Left hindlimb (tissue), 1 donor: ENCODE measurements at places on chromosomes 3 and 15.

- DNase-seq, result no peak
These were observed 26.2 kb downstream of the MAGEF1 start for GRCh38 chr3:184685646-184686045.

GRCh38 chr3:109921509-109921908, 584.2 kb upstream of the DPPA4 start:
- DNase-seq, result no peak

DNA sequence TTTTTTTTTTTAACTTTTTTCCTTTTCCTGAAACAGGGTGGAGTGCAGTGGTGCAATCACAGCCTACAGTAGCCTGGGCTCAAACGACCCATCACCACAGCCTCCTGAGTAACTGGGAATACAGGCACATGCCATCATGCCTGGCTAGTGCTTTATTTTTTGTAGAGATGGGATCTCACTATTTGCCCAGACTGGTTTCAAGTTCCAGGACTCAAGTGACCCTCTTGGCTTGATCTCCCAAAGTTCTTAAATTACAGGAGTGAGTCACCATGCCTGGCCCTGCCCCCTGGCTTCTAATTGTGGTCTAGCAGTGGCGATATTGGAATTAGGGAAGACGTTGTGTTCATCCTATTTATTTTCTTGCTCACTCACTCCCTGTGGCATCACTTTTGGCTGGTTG, 1138.4 kb downstream of the SI start:
- no peak for DNase-seq

DNA sequence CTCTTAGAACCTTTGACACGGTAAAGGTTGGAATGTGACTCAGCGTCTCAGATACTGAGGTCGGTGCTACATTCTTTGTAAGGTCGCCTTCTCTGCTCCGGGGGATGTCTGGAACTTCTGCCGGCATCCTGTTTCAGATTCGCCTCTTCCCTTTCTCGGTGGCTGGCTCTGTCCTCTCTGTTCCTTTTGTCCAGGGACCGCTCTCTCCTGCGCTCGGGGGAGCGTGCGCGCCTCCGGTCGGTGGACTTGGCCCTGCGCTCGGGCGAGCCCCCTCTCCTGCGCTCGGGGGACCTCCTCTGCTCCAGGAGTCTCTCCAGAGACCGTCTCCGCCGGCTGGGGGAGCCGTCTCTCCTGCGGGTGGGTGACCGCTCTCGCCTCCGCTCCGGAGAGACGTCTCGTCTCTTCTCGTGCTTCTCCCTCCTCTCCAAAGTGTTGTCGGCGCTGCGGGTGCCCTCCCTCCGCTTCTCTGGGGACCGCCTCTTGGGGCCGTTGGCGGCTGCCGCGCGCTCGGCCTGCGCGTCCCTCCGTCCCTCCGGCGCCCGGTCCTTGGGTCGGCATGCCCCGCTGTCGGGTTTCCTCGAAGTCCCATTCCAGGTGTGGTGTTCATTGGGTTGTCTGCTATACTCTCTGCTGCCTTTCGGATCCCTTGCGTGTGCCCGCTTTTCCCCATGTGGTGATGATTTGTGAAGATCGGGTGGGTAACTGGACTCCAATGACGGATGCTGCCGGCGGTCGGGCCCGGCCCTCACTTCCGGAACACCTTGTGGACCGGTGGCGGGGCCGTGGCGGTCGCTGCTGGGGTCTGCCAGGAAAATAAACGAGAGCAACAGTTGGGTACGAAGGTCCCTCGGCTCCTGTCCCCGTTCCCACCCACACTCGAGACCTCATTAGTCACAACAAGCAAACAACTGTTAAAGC, 668.8 kb upstream of the ADAMTS9 start:
- DNase-seq, result peak; percentile 46

GRCh38 chr3:128679338-128679737, 28.7 kb upstream of the RPN1 start:
- no peak for DNase-seq

GRCh38 chr3:133469140-133469731, 69.4 kb downstream of the BFSP2 start:
- DNase-seq, result no peak

DNA sequence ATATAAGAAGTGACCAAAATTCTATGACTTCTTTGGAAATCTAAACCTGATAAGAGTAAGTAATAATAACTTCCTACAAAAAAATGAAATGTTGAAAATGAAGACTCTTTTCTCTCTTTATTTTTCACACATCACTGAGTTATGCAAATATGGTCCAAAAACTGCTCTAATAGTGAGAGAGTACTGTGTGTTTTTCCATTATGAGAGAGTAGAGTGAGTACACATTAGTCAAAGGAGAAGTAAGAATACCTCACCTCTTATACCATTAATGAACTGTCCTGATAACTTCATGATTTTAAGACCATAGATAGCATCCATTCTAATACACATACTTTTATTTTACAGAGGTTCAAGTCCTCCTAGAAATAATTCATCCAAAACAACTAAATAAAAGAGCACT, 1310.2 kb downstream of the SI start:
- DNase-seq, result no peak

- no peak for DNase-seq
These were observed 33.2 kb upstream of the SECISBP2L start for GRCh38 chr15:49079340-49080039.

DNA sequence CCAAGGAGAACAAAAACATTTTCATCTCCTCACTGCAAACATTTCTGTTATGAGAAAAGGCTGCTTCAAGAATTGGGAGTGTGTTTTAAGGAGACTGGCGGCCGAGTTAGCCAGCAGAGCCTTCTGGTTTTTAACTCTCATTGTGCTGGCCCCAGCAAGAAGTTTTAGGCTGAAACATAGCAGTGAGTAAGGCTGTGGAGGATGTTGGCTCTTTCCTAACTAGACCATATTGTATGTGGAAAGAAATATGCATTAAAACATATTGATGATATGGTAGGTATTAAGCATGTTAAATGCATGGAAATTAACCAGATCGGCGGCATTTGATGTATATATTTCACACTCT, 90.7 kb downstream of the TIGIT start:
- no peak for DNase-seq

- DNase-seq, result peak; percentile 60
These were observed 58.6 kb downstream of the WWTR1 start for GRCh38 chr3:149599236-149599635.

GRCh38 chr15:80246425-80246894, 5.6 kb downstream of the CTXND1 start:
- DNase-seq, result no peak

- DNase-seq, result no peak
These were observed 69.2 kb downstream of the ATP8B4 start for GRCh38 chr15:50049871-50050270.

GRCh38 chr3:94405258-94406035, 342.6 kb downstream of the NSUN3 start:
- DNase-seq, result no peak

DNA sequence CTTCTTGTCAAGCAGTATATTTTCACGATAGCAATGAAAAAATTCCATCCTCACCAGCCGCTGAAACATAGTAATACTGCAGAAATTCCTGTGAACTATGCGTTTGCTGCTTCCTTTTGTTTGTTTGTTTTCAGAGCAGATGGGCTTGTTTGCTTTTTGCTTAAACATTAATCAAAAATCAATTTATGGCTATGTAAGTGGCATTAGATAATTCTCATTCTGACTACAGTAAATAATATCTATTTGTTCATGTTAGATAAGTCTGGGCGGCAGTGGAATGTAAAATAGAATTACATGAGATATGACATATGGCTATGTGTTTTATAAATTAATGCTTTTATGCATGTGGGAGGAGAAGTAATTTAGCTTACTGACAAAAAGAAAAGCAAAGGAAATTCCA, 163.7 kb downstream of the PGPEP1L start:
- no peak for DNase-seq

DNA sequence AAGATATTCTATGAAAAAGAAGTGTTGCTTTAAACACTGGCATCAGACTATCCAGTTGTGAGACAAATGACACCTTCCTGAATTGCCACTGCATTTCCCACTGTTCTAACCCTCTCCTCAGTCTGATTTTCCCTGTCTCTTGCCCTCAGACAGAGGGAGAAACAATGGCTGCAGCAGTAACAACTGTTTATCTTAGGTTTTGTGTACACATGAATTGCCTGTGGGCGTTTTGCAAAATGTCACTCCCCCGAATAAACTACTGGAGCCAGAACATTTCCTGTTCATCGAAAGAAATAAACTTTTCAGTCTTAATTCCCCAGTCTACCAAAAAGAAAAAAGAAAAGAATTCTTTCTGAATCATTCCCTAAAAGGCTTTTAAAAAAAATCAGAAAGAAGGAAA, 155.1 kb downstream of the MAGI1 start:
- DNase-seq, result no peak
